ENCODE measurements at places on chromosomes 6 and 20. TPM values are rescaled to one million over a fixed set of nuclear protein-coding genes. Genes with fewer than 3 reads are reported as not detected.

APOM gene
- 1.0 TPM for total RNA-seq

RAET1L gene
- not detected for total RNA-seq

GRCh38 chr6:28553986-28554881, 28.6 kb downstream of the GPX5 start:
- DNase-seq = no peak
- no peaks in the 10 kb centered on the region for H3K27me3 ChIP-seq
- H3K36me3 ChIP-seq = no peaks in the 10 kb centered on the region
- H3K27ac ChIP-seq = no peak overlapping the region
- H3K4me3 ChIP-seq = peak overlapping the region; percentile 1

MLN gene
- not detected for total RNA-seq

DNA sequence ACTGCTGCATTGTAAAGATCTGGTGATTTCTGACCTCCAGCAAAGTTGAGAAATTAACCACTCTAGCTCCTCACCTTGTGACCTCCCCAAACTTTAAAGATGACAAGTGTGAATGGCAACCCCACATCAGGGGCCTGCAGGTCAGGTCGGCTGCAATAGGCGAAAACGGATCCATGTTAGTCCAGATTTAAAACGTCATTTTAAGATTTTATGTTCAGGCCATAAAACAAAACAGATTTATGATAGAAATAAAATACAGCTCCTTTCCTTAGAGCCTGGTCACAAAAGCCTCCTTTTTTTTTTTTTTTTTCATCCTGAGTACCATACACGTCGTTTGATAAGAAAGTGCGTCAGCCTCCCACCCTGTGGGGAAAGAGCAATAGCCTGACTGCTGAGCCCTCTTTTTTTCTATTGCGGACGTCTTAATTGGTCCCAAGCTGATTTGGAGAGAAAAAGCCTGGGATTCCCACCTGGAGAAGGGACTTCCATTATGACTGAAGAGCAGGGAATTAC, 519.2 kb upstream of the NOX3 start:
- no peak for DNase-seq
- H3K4me1 ChIP-seq = no peaks in the 10 kb centered on the region
- no peak overlapping the region for H3K27ac ChIP-seq
- no peaks in the 10 kb centered on the region for H3K27me3 ChIP-seq
- no peaks in the 10 kb centered on the region for H3K36me3 ChIP-seq

DNA sequence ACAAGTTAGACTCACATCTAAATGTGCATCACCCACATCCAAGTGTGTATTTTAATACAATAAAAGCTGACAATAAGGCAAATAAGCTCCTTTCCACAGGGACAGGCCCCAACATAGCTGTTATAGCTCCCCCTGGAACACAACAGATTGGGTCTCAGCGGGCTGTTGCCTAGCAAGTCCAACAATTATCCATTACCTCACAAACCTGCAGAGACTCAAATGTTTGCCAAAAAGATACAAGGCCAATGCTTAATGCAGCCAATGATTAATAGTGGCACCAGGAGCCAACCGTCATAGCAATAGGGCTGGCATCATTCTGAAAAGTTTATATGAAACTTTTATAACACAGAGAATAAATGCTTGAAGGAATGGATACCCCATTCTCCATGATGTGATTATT, 35.7 kb downstream of the EPB41L2 start:
- no peak overlapping the region for H3K27ac ChIP-seq
- DNase-seq = no peak
- H3K27me3 ChIP-seq = no peaks in the 10 kb centered on the region
- no peak overlapping the region for H3K4me3 ChIP-seq

C2 gene
- 27.2 TPM for total RNA-seq

All from fibroblast of lung (primary cell).